ENCODE measurements at places on chromosomes 5 and 9. TPM values are rescaled to one million over a fixed set of nuclear protein-coding genes. Genes with fewer than 3 reads are reported as not detected.

The IL4 gene
- total RNA-seq, result not detected

The LIX1 gene
- total RNA-seq, result not detected

The POC5 gene
- total RNA-seq, result 7.0 TPM

The SV2C gene
- total RNA-seq, result not detected

The SLC34A1 gene
- total RNA-seq, result not detected

The FAM169A gene
- total RNA-seq, result 0.13 TPM

The SNCB gene
- total RNA-seq, result not detected

The RGMB gene
- total RNA-seq, result 132 TPM

The DIRAS2 gene
- 0.33 TPM for total RNA-seq

The CDC25C gene
- 0.69 TPM for total RNA-seq

The GAS1 gene
- total RNA-seq, result 11.6 TPM
